ENCODE measurements at places on chromosomes 16 and 17.

- DNase-seq = no peak
Observed at GRCh38 chr16:180101-180675, at the start of gene HBQ1. Gene HBQ1, plus strand, starts transcription at chr16:180459. Its CDS starts 28 bp downstream, at chr16:180487.

GRCh38 chr17:29076722-29077121 is 33.8 kb downstream of the PIPOX start:
- no peak for DNase-seq

DNA sequence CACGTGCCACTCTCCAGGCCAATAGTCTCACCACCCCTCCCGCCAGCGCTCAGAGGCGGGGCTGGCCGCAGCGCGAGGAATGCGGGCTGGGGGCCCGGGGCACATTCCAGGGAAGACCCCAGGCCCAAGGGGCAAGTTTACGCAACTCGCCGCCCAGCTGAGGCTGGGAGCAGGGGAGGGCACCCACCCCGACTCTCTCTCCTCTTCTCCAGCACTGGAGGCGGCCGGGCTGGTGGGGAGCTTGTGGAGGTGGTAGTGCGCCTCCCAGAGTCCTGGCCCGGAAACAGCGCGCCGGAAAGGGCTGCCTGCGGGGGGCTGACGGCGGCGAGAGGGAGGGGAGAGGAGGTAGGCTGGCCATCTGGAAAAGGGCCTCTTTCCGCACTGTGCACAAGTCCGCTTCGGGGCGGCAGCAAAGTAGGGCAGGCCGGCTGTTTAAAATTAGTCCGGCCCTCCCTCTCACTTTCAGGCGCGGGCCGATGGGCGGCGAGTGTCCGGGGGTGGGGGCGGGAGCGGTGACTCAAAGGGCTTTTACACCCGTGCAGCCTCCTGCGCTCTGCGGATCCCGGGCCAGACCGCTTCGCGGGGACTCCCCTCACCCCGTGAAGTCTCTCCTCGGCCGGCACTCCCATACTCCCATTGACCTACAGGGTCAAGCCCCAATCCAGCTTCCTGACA is 1.1 kb downstream of the FHOD1 start:
- no peak for DNase-seq

- DNase-seq = no peak
Observed at GRCh38 chr17:61461967-61462718, 9.9 kb downstream of the TBX4 start.

- no peak for DNase-seq
Observed at GRCh38 chr17:12789075-12789480, 220 bp upstream of the ARHGAP44 start.

- DNase-seq = no peak
Observed at GRCh38 chr16:85926370-85926769, 27.4 kb downstream of the IRF8 start.

DNA sequence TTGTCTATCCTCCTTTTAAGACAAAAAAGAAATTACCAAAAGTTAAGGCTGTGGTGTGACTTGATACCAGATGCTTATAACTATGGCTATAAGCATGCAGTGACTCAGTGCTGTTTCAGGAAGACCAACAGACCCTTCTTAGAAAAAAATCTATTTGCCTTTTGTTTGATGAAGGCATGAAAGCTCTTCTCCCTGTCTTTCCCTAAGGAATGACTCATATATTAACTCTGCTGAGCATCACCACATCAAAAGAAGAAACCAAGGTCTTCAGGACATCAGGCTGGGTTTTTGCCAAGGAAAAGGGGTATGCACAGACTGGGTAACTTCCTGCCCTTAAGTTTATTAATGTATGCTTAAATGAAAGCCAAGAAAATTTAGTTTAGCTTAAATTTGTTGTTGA is 47.1 kb downstream of the VMP1 start:
- DNase-seq = no peak

DNA sequence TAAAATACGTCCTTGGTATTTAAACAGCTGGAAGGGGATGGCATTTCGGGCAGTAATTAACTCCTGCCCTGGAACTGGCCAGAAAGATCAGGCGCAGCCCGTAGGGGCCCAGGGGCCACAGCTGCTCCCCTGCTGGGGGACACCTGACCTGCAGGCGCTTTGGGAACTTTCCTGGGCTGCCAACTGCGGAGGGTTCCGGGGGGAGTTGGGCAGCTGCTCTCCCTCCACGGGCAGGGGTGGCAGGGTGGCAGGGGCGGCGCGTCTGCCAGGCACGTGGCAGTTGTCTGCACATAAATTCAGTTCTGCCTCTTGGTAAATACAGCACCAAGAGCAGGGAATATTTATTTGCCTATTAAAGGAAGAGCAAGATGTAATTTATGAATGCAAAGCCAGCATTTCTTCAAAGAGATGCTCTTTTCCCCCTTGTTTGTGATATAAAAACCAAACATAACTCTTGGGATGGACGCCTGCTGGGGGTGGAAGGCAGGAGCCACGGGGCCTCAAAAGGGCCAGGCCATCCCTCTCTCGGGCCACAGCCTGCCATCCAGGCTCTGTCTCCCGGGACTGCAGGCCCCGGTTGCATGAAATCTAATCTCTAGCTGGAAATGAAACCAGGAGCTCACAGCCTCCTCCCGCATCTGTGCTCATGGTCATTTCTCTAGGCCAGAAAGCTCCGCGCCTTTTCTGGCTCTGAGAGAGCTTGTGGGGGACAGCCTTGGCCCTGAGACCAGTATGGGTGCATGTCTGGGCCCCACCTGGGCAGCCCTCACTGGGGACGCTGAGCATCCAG is 29.9 kb upstream of the CHMP6 start:
- no peak for DNase-seq

DNA sequence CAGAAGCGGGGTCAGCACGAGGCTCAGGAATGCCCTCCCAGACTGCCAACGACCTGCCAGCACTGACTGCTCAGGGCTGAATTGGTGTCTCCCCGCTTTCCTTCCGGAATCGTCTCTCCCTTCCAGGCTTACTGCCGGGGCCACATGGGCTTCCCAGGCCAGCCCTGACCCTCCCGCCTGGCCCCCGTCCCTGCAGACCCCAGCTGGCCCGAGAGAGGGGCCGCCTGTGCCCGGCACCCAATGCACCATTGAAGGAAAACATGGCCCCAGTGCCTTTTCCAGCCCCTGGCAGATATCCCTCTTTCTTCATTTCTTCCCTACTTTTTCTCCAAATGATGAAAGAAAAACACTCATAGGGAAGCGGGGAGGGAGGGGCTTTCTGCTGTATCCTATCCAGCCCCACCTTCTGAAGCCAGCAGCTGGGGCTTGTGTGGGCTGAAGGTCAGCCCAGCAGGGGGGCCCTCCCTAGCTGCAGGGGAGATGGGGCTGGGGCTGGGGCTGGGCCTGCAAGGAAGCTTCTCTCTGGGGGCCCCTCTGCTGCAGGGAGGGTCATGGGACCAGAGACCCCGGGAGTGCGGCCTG is 25.9 kb downstream of the ZNF469 start:
- DNase-seq = no peak

- no peak for DNase-seq
Observed at GRCh38 chr17:7858522-7858810, 663 bp downstream of the CYB5D1 start.

GRCh38 chr17:66330646-66331037 is 28.2 kb downstream of the PRKCA start:
- DNase-seq = no peak

- DNase-seq = no peak
Observed at GRCh38 chr17:19248928-19249574, 11.9 kb downstream of the EPN2 start.

DNA sequence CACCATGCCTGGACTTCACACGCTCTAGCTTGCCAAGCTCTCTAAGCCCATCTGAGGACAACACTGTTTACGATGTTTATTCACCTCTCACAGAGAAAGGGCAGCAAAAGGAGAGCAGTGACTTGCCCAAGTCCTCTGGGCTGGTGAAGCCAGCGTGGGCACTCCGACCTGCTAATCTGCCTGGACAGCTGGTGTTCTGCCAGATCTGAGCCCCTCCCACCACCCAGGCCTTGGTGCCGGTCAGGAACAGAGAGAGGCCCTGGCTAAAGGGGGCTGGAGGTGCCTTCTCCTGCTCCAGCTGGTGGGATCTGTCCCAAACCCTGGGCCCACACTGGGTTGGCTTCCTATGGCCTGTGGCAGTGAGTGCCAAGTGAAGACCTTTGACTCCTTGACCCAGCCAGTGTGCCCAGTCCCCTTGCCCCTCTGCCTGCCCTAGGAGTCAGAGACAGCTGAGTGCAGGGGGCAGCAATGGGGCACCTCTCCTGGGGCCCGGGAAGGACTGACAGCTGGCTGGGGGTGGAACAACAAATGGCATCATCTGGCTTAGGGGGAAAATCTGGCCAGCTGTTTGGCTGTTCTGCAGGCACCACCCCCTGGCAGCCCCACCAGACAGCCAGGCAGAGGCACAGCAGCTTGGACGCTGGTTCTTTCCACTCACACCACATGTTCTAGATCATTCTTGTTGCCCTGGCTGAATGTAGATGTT is 1.8 kb upstream of the SLC4A1 start:
- no peak for DNase-seq

GRCh38 chr17:9906616-9907015 is 1.5 kb upstream of the RCVRN start:
- no peak for DNase-seq

DNA sequence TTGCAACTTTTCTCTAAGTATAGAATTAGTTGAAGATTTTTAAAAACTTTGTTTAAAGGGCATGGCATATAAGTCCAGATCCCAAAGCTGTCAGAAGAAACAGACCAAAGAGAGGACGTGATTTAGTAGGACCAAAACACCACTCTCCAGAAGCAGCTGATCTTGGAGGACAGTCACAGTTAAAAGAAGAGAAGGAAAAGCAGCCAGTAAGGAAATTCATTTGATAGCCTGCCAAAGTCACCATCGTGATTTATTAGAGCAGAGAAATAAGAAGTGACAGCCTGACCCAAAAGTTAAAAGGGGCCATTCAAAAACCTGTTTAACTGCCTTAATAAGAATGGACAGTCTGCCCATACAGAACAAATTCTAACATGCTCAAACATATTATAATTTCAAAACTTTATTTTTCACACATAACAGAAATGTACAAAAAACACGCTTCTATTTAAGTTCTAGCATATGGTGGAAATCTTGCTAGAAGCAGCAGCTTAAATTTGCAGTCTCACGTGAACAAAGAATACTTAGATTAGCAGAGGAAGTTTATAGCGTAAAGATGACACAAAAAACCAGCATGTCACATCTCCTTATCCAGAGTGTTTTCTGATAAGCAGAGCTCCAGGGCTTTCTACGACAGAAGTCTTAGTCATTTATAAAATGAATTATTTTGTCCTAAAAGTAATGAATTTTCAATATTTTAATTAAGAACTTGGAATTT is 37.2 kb downstream of the TXNDC11 start:
- no peak for DNase-seq

- no peak for DNase-seq
Observed at GRCh38 chr17:45580924-45581323, 90.4 kb upstream of the PLEKHM1 start.

DNA sequence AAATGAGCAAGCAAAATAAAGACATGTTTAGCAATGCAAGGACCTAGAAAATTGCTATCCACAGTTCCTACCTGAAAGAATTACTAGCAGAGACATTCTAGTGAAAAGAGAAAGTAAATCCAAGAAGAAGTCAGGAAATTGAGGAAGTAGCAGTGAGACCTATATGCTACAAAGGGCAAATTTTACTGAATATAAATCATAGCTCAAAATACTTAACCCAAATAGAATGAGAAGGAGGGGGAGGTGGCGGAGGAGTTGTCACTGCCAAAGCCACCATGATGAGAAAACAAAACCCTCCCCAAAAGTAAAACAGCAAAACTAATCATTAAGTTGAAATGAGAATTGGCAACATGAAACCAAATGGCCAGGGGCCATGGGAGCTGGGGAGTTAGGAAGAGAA is 39.3 kb downstream of the PITPNM3 start:
- no peak for DNase-seq

DNA sequence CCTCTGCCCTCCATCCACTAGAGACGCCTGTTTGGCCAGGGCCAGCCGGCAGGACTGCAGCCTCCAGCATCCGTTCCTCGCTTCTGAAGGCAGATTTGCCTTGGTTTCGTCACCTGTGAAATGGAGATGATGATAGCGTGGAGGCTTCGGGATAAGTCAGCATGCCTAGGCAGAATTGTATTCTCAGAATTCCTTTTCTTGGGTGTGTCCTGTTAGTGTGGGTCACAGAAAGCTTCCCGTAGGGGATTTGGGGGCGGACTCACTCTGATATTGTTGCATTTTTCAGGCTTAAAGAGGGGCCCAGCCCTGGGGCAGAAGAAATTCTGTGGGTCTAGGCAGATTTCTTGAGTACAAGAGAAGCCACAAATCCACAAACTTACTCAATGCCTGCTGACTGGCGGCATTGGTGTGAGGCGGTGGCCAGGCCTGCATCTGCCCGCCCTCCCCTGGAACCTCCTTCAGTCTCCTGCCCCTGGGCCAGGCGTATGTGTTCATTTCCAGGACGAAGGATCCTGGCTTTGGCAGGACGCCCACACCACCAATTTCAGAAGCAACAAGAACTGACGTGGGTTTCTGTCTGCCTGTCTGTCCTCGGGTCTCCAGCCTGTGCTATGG is 17.6 kb downstream of the CCDC42 start:
- DNase-seq = no peak

DNA sequence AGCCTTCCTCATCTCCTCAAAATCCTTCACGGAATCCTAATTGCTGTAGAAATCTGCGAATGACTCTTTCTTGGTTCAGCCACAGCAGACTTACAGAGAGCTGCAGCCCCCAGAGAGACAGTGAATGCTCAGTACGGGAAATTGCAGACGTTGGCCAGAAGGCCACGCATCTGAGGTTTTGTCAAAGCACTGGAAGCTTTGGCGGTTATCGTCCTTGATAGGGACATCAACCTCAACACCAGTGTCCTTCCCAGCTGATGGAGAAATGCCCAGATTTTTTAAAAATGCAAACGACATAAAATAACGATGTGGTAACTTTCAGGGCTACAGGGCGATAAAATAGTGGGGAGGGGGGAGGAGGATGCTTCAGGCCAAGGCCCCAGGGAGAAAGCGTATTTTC is 166.6 kb upstream of the CIBAR2 start:
- no peak for DNase-seq

Data from stimulated activated CD4-positive, alpha-beta T cell treated with anti-CD3 and anti-CD28 coated beads, Interleukin-1b, Interleukin-23, amount 100 ng/mL, for 24 hours (primary cell).